ENCODE measurements at places on chromosomes 4 and X.
A peak's percentile ranks its signal among the peaks of the same experiment; 100 is the strongest.

DNA sequence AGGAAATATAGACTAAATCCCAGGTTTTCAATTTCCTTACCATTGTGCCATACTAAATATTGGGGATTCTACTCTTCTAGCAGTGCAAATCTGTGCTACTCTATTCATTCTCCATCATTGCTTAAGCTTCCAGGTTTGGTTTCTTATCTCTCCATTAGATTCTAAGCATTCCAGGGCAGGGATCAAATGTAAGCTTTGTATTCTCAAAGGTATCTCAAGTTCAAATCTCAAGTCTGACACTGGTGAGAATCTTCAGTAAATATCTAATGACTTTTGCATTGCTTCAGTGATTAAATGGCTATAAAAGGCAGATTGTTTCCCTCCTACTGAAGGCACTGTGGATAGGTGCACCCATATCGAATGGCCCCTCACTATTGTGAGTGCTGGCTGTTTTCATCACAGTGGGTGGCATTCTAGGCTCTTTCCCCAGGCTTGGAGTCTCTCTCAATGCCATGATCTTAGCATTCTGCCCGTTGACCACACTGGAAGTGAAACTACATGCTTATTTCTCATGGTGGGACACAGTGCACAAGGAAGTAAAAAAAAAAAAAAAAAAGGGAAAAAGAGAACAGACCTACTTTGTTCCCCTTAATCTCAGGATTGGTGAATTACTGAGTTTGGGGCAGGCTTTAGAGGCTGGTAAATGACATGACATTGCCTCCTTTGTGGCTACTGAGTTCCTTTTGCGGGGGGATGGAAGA lies 28.7 kb downstream of the FAM9C start:
- DNase-seq, result no peak

GRCh38 chr4:183035726-183036415 lies 63.2 kb upstream of the WWC2 start:
- DNase-seq, result no peak

DNA sequence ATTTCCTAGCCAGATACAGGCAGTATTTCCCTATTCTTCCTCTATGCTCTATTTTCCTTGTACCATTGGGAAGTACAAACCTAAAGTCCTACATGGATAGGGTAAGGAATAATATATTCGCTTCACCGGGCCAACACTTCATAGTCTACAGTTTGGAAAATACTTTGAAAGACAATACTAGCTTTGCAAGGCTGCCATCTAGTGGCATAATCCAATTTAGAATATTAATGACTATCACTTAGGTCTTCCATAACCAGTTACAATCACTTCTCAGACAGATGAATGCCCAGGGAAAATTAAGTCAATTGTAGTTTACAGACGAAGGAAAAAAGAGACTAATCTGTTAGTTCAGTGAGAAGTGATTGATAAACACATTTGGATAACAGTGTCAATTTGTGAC lies 141.0 kb upstream of the FAM47C start:
- DNase-seq, result no peak

DNA sequence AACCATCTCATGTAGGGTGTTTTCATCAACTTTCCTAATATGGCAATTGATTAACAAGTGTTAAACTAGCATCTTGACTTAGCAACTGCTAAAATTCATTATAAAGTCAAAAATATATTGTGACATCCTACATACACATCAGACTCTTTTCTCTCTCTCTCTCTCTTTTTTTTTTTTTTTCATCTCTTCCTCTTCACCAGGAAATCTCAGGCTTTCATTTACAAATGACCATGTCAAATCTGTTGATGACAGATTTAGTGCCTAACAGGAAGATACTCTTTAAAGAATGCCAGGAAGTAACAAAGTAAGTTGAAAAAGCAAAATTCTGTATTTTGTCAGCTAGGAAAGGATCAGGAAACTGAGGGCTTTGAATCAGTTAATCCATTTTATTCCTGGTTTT lies 365.5 kb downstream of the PCDH7 start:
- no peak for DNase-seq

DNA sequence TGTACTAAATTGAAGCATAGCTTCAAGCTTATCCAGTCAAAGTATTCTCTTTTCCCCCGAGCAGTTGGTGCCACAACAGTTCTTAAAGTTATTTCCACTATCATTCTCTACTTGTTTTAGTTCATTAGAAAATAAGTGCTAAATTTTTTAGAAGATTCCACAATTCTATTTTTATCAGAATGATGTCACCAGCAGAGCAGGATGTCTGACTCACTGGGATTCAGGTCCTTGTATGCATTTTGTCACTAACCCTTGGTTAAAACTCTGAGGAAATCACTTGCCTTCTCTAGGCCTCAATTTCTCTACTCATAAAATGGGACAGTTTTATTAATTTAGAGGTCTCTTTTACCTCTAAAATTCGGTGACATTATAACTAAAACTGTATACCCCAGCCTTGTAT lies 3.4 kb downstream of the DDX53 start:
- no peak for DNase-seq

GRCh38 chr4:80035336-80035735 lies 37.7 kb downstream of the ANTXR2 start:
- DNase-seq, result no peak

- no peak for DNase-seq
Measured at GRCh38 chr4:147493307-147493706, 12.4 kb downstream of the EDNRA start.

DNA sequence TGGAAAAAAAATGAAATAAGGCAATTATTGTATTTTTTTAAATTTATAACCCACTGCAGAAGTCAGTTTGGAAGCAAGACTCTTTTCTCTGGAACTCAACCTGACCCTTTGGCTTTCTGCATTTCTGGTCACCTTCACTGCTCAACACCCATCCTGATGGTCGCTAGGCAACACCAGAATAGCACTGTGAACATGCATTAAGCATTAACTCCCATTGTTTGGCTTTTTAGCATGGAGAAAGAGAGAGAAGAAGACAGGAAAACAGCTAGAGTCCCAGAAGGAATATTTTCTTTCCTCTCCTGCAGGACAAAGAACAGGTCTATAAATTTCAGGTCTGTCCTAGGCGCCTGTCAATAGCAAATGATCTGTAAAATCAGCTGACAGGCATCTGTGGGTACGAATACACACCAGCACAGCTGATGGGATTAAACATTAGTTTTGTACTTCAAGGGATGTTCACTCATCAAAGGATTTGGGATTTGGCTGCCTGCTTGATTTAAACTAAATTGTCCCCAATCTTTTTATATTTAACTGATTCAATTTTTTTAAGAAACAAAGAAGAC lies 137.2 kb upstream of the ETNPPL start:
- no peak for DNase-seq

GRCh38 chr4:1635464-1635863 lies 48.6 kb downstream of the FAM53A start:
- no peak for DNase-seq

DNA sequence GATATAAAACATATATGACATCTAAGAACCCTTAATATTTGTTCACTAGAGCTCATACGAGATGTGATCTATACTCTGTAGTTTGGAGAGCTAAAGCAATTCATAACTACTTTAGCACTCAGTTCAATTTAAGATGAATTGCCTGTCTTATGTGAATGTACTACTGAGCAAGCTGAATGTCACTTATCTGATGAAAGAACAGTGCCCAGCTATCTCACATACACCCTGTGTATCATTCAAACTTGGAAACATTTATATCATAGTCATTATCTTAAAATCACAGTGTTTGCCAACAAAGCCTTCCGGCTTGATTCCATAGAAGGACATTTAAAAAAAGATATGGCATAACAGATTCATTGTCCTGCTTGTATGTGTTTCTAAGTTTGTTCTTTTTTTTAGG lies 639.6 kb downstream of the CCSER1 start:
- no peak for DNase-seq

DNA sequence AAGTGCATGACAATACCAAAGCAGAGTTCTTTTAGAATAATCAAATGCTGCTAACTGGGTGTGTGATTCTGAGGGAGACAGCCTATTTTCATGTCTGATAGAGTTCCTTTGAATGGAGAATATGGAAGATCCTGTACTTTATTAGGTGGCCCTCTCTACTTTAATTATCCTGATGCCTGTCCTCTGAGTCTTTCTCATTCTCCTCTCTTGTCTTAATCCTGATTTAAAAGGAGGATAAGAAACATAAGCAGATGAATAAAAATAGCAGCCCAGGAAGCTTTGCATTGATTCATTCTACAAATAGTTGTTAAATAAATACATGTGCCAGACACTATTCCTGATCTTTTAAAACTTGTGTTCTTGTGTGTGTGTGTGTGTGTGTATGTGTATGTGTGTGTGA lies 387.3 kb downstream of the SPRY1 start:
- no peak for DNase-seq

DNA sequence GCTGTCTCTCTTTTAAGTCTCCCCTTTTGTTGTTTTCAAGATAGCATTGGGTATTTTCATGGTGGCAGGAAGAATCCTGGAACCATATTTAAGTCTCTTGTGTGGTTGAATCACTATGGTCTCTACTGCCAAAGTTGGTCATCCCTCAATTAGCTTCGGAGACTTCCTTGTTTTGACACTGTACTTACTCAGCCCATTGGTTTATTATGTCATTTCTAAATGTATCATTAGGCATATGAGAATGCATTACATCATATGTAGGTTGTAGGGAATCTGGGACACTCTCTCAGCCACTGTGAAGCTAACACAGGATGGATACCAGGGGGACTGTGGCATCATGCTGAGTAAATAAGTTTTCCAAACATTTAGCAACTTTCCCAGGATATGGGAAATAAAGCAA lies 211.8 kb downstream of the DTHD1 start:
- DNase-seq, result no peak

DNA sequence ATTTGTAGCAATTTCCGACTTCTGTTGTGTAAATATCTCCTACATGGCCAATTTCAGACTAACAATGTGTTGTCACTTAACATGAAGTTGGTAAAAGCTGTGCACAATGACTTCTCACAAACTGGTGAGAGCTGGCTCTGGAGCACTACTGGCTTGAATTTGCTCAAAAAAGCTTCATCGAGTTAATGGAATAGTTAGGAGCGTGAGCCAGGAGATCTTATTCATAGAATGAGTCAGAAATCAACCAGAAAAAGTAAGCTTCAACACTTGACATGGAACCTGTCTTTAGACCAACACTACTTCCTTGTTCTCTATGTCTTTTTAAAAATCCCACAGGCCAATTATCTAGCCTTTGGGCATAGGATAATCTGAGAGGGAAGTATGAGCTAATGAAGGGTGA lies 7.9 kb upstream of the CHRDL1 start:
- DNase-seq, result no peak

- no peak for DNase-seq
Measured at GRCh38 chr4:21976166-21976565, 27.6 kb upstream of the KCNIP4 start.

DNA sequence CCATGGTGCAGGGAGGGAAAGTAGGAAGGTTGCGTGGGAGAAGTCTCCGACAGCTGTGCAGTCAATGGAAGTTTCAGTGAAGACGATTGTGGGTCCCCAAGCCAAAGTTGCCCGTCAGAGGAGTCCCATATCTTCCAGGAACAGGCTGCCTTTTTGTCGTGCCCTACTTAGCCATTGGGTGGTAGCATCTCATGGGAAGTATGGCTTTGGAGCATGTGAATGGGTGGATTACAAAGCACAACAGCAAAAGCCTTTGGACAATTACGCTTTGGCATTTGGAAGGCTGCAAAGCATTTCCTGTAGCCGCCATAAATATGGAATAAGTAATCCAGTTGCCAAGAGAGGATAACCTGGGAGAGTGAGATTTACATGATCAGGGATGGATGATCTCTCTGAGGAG lies 300.7 kb upstream of the BOD1L1 start:
- DNase-seq, result no peak

DNA sequence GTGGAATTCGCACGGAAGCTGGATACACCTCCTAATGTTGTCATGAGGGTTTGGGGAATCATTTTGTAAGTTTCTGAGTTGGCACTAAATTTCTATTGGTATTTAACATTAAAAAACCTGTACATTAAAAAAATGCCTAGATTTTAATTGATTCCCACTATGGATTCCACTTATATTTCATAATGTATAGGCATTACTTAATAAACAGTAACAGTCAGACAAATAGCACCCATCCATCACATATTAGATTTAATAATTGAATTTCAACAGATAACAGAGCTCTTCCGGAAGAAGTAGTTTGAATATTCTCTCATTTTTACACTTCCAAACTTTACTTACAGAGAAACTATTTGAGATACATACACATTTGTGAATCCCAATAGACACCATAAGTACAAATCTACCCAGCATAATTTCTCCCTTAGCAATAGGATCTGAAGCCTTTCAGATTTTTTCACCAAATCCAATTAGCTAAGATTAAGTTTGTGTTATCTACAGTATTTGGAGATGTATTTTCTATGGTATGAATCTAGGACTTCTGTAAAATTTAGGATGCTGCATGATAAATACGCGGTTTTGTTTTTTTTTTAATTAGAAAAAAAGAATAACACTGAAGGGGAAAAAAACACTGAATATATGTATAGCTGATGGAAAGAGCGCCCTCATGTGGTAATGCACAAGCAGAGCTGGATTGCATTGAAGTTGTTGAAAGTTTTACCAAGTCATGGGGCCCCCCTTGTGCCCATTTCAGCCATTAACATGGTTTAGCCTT lies 12.2 kb upstream of the ODAM start:
- DNase-seq, result peak; percentile 11

- no peak for DNase-seq
Measured at GRCh38 chr4:73653695-73654106, 33.5 kb upstream of the RASSF6 start.

- DNase-seq, result no peak
Measured at GRCh38 chr4:185796176-185796575, 15.8 kb downstream of the SORBS2 start.

GRCh38 chr4:184534511-184535391 lies 60.4 kb upstream of the IRF2 start:
- no peak for DNase-seq

- no peak for DNase-seq
Measured at GRCh38 chr4:73894001-73894400, 24.8 kb downstream of the CXCL1 start.

- no peak for DNase-seq
Measured at GRCh38 chr4:76969941-76970529, 20.5 kb downstream of the SEPTIN11 start.

GRCh38 chr4:145083891-145084605 lies 13.9 kb downstream of the ANAPC10 start:
- DNase-seq, result no peak

GRCh38 chrX:106415276-106415895 lies 196.4 kb upstream of the RADX start:
- no peak for DNase-seq

- no peak for DNase-seq
Measured at GRCh38 chr4:10225096-10225495, 108.5 kb upstream of the WDR1 start.

GRCh38 chr4:11214281-11214680 lies 214.4 kb downstream of the HS3ST1 start:
- no peak for DNase-seq

DNA sequence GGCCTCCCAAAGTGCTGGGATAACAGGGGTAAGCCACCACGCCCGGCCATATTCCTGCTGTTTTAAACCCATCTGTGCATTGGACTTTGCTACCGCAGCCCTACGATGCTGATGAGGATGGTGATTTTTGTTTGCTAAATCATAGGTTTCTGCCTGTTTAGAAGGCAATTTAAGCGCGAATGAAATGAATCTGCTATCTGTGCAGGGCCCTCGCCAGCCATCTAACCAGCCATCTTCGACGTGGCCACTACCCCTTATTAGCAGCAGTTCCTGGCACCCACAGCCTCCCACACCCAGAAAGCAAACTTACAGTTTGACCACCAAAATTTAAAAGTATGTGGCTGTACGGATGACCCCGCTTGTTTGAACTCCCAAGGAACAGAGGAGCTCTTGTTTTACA lies 178.5 kb downstream of the SHOX start:
- DNase-seq, result no peak

GRCh38 chr4:154720618-154721267 lies 23.1 kb upstream of the LRAT start:
- no peak for DNase-seq

GRCh38 chr4:48910511-48910910 lies 3.9 kb upstream of the OCIAD2 start:
- DNase-seq, result no peak

All from stimulated activated CD4-positive, alpha-beta T cell treated with anti-CD3 and anti-CD28 coated beads, Interleukin-12 subunit alpha, Interleukin-12 subunit beta, amount 100 ng/mL, for 48 hours (primary cell).